ENCODE measurements at places on chromosomes 13 and 19. TPM values are rescaled to one million over a fixed set of nuclear protein-coding genes. Genes with fewer than 3 reads are reported as not detected.

The HAUS8 gene
- 43.0 TPM for polyA plus RNA-seq

The CD37 gene
- 97.5 TPM for polyA plus RNA-seq

The SULT2A1 gene
- polyA plus RNA-seq = not detected

The ZNF543 gene
- 3.7 TPM for polyA plus RNA-seq

The PSG11 gene
- not detected for polyA plus RNA-seq

All from GM12878 (cell line).